Activated CD8-positive, alpha-beta memory T cell treated with anti-CD3 and anti-CD28 coated beads, Interleukin-2, amount 50 U/mL, for 48 hours (primary cell): ENCODE measurements at places on chromosomes 7 and 10.

DNA sequence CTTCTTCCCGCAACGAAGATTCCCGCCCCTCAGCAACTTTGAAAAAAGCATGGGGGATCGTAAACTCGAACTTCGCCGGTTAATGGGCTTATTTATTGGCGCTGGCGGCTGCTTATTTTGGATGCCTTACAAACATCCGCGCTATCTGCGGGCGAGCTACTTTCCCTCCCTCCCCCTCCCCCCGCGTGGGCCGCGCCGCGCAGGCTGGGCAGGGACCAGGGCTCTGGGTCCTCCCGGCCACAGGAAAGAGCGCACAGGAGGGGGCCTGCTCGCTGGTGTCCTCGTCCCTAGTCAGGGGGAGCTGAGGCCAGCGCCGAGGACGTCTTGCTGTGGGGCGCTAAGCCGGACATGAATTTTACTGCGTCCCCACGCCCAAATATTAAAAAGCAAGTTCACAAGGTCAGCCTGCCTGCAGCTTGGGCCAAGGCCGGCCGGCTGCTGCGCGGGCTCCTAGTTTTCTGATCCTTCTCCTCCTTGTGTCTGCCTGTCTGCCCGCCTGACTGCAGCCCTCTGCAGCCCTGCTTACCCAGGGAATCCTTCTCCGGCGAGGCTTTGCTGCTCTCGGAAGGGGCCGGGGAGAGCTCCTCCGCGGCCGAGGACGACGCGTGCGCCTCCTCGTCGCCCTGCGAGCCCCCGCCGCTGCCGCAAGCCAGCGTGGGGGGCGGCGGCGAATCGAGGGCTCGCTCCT is 1.2 kb downstream of the HOXA10 start:
- peak; percentile 64 for DNase-seq

GRCh38 chr7:106736508-106737201 is 75.7 kb upstream of the CCDC71L start:
- DNase-seq, result no peak

GRCh38 chr10:508726-509125 is 180.7 kb downstream of the DIP2C start:
- no peak for DNase-seq

DNA sequence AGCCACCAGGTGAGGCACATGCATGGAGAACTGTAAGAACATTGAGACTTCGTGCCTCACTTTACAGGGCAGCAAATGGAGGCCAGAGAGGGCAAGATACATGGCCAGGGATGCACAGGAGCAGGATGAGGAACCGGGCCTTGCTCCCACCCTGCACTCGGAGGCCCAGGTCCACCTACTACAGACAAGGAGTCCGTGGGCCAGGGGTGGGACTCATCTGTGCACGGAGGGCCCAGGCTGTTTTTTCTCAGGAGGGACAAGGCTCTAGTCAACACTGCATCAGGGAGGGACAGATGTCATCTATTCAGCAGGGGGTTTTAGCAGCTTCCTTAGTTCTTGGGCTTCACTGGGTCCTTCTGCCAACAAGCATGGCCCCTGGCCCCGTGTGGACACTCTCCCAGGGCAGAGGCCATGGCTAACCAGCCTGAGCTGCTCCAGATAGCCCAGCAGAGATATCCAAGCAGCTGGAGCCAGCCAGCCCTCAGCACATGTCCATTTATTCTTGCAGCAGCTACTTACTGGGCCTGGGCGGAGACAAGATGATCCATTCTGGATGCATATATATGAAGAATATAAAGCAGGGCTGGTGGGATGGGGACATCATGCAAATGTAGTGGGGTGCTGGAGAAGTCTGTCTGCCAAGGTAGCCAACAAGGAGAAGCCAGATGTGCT is 134.5 kb upstream of the RET start:
- DNase-seq, result peak; percentile 15

DNA sequence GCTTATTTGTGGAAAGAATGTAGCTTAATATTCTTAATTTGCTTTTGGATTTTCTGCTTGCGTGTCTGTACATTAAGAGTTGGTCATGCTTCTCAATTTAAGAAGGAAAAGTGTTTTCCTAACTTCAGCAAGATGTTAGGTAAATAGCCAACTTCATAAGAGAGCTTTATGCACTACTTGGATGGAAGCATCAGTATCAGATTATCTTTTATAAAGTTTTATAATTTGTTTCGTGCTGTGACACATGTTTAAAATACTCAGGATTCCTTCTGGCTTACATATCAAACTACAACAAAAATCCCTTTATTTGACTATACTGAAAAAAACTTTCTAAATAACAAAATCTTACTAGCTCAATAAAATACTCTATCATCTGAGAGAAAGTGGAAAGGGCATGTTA is 34.8 kb upstream of the AGR2 start:
- no peak for DNase-seq

- DNase-seq, result no peak
These were observed 108.2 kb downstream of the PTPN20 start for GRCh38 chr10:47019155-47020145.

- no peak for DNase-seq
These were observed 6.0 kb upstream of the REEP3 start for GRCh38 chr10:63515002-63515763.

- no peak for DNase-seq
These were observed 16.3 kb downstream of the ABI1 start for GRCh38 chr10:26844396-26844975.

DNA sequence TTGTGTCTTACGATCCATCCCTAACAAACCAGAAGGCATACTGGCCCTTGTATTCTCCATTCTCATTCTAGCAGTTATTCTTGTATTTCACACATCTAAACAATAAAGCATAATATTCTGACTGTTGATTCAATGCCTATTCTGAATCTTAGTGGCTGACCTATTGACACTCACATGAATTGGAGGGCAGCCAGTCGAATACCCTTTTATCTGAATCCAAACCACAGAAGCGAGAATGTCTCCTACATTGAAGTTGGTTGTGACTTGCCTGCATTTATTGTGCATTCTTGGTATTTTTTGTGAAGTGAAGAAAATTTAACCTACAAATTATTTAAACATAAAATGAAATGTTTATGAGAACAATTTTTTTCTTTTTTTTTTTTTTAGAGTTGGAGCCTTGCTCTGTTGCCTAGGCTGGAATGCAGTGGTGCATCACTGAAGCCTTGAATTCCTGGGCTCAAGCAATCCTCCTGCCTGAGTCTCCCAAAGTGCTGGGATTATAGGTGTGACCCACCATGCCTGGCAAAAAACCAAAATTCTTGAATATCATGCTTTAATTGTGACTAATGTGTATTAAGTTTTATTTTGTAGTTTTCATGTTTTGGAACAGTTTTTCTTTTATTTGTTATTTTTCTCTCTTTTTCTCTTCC is 22.7 kb downstream of the EXOC4 start:
- no peak for DNase-seq

DNA sequence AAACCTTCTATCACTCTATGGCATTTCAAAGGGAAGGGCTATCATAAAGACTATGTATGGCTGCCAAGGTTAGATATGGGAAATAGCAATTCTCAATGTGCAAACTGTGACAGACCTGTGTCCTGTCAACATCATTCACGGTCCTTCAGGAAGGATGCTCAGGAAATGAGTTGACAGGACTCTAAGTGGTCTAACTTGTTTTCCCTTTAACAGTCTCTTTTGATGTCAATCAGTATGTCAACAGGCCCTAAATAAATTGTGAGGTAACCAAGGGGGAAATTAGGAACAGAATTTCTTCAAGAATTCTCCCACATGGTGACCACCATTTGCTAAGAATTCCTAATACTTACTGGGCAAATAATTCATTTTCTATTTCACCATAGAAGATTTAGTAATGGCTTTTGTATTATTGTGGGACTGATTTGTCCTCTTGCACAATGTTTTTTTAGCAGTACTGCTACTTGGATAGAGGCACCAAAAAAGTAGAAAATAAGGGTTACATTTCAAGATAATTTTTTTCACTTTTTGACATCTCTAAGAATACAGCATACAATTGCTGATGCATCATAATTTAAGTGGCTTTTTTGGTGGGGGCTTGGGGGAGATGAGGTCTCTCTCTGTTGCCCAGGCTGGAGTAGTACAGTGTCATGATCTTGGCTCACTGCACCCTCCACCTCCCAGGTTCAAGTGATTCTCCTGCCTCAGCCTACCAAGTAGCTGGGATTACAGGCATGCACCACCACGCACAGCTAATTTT is 275.8 kb downstream of the CACNA2D1 start:
- DNase-seq, result no peak

DNA sequence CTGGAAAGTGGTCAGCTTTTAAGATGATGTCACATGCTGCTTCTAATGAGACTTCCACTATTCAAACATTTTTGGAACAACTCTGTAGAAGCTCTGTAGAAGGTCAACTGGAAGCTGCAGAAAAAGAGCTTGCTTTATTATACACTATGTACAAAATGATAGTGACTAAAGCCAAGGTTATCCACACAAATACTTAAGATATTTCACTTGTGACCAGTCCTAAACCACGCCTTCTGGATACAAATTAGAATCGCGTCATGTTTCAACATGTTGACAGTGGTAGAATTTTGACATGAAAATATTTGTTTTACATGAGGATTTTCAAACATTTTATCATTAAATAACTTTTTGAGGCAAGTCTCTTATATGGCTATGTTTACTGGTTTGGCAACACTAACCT is 499.6 kb upstream of the PHF14 start:
- DNase-seq, result no peak

DNA sequence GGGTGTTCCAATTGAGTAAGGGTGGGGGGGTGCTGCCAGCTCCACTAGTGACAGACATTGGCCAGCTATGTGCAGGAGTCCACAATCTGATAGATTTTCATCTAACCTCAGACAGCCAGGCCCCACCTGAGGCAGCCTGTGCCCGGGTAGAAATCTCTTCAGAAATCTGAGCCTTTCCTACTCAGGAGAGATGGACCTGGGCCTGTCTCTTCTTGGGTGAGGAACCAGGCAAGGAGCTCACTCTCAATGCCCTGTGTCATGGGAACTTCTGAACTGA is 86.9 kb downstream of the UBE2H start:
- DNase-seq, result no peak

DNA sequence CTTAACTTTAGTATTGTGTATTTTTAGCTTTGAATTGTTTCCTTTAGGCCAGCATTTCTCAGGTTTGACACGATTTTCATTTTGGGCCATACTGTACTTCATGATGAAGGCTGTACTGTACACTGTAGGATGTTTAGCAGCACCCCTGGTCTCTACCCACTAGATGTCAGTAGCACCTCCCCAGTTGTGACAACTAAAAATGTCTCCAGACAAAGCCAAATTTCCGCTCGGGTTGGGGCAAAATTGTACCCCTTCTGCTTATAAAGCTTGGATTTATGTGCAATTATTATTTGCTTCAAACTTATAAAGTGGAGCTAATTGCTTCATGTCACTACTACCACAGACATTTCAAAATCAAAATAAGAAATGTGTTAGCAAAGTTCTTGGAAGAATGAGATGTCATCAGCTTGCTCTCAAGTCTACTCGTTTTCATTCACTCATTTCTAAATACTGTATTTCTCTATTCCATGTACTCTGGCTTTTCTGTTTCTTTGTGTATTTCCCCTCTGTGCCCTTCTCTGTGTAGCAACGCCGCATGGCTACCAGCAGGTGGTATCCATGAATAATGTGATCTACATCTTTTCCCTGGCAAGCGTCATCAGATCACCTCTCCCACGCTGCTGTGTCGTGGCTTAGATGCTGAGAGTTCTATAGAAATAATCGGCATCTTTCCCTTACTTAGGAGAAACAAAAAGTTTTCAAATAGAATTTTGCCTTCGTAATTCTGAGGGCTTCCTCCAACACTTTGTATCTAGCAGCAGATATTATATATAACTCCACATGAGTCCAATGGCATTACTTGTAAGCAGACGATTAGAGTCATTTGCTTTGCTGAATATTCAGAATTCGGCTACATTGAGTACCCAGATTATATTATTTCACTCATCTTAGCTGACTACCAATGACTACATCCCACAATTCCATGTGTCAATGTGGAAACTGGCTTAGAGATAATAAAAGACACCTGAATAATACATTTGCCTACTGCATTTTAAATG is 47.8 kb upstream of the CALCR start:
- no peak for DNase-seq

DNA sequence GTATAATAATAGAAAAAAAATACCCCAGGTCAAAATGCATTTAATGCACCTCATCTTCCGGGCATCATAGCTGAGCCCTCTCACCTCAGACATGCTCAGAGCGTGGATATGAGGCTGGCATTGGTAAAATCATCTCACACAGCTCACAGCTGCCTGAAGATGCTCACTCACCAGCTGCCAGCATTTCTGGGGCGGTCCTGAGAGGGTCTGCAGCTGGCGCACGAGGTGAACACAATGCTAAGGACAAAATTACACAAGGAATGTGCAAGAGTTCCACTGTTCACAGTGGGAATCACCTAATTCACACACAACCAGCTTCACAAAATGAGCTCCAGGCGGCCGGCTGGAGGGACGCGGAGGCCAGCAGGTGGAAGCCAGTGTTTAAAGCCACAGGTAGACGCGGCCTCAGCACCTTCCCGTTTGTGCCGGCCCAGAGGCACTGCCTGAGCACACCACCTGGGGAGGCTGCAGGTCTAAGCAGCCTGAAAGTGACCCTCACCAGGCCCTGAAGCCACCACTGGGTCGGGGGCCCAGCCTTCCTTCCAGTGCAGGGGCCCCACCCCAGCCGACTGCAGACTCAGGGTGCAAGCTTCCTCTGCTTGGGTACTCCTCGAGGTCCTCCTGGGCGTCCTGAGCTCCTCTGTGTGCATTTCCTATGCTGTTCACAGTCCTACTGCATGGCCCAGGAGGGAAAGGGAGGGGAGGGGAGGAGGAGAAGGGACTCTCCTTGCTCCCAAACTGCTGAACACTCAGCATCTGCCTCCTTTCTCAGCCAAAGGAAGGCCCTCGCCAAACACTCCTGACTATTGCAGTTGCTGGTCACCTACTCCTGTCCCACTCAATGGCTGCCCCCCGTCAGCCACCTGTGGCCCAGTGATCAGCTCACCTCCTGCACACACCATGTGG is 61.2 kb upstream of the FAM20C start:
- DNase-seq, result no peak

GRCh38 chr10:103931603-103932002 is 13.6 kb upstream of the STN1 start:
- DNase-seq, result no peak

DNA sequence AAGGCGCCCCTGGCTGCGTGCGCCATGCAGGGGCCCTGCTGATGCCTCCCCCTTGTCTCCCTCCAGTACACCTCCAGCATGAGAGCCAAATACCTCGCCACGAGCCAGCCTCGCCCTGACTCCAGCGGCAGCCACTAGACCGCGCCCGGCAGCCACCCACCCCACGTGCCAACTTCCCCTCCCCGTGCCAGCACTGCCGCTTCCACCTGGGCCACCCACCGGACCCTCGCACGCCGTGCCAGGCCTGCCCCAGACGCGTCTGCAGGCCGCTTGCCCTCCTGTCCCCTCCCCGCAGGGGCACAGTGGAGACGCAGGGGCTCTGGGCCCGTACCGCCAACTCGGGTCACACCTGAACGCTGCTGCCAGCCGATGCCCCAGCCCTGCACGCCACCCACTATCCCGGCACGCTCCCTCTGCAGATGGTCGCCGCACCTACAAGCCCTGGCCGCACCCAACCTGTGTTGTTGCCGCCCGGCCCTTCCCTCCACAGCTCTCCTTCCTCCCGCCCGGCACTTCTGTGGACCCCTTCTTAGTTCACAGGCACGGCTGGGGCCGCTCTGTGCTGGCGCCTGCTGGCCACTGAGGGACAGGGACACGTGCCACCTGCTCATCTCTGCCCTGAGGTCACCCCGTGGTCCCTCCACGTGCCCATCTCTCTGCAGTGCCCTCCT is 26.3 kb upstream of the AMZ1 start:
- no peak for DNase-seq

- no peak for DNase-seq
These were observed 50.8 kb upstream of the ABLIM1 start for GRCh38 chr10:114708717-114709335.
